H1 (cell line): ENCODE measurements at places on chromosomes 7 and 10. TPM values are rescaled to one million over a fixed set of nuclear protein-coding genes. Genes with fewer than 3 reads are reported as not detected.

DNA sequence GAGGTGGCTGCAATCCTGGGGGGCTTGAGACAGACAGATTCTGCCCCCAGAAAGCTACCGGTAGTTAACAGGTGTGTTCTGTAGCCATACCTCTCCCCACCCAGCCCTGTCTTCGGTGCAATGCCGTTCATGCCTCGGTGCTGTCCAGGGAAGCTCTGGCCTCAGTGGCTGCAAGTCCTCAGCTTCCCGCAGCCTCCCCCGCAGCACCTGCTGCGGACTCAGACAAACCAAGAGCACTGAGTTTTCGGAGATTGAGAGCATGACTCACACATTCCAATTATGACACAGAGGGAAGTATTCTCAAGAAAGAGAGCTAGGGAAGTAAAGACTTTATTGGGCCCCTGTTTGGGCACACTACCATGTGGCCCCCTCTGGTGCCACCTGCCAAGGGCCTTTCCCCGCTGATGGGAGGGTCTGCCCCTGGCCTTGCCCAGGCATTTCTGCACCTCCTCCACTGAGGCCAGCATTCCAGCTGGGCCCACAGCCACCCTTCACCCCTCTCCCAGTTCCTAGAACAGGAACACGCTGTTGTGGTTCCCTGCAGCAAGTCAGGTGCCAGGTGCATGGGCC lies 30.2 kb upstream of the EZH2 start:
- DNase-seq: no peak

GRCh38 chr10:69400936-69401335 lies 15.8 kb downstream of the TACR2 start:
- DNase-seq: no peak

TMEM139 gene
- total RNA-seq: 3.2 and 4.4 TPM in 2 replicates

GRCh38 chr7:82396343-82396742 lies 47.2 kb downstream of the CACNA2D1 start:
- no peak for DNase-seq

GRCh38 chr7:134729895-134730294 lies 49.5 kb upstream of the CALD1 start:
- no peak for DNase-seq

DNA sequence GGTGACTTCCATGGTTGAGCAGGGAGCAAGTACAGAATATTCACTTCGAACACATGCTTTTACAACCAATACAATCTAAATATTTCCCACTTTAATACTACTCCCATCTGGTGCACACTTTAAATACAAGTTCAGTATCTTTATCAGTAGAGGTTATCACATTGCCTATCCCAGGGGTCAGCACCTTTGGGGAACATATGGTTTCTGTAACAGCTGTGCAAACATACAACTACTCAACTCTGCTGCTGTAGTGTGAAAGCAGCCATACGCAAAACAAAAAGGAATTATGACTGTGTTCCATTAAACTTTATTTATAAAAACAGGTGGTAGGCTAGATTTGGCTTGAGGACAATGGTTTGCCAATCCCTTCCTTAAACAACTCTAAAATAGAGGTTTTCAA lies 157.5 kb downstream of the XPNPEP1 start:
- DNase-seq: no peak

FAM131B gene
- total RNA-seq: 35.5 and 38.2 TPM in 2 replicates

GRCh38 chr10:4080225-4080805 lies 295.3 kb upstream of the KLF6 start:
- no peak for DNase-seq

GRCh38 chr10:6586501-6586900 lies 6.4 kb upstream of the PRKCQ start:
- no peak for DNase-seq
